ENCODE measurements at places on chromosomes 2 and 18.

- DNase-seq = no peak
These were observed 277.4 kb downstream of the EN1 start for GRCh38 chr2:118569876-118570535.

DNA sequence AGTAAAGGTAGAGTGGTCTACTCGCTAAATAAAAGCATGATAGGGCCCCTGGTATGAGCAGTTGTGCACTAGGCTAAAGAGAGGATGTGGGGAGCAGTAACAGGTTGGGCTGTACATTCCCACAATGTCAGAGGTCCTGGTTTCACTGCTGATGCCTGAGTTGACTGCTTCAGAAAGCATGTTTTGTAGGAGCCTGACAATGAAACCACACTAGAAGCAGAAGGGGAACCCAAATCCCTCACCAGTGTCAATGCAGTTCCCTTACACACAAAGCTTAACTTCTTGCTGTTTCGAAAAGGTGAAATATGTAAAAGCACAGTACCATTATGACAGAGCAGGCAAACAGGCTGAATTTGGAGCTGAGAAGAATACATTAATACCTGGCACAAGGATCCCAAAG lies 291.7 kb upstream of the KYNU start:
- DNase-seq = no peak

DNA sequence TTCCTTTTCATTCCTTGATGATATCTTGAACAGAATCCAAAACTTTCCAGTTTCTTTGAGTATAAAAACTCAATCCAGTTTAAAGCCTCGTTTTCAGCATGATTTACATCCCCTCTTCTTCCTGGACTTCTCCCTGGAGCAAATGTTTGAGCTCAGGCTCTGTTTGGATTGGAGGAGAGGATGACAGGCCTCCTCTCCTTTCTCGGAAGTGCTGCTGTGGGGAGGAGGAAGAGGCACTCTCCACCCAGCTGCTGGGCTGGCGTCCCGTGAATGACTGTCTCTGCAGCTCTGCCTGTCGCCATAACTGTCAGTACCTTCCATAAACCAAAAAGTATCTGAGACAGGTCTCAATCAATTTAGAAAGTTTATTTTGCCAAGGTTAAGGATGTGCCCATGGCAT lies 238.2 kb upstream of the AGAP1 start:
- DNase-seq = no peak

DNA sequence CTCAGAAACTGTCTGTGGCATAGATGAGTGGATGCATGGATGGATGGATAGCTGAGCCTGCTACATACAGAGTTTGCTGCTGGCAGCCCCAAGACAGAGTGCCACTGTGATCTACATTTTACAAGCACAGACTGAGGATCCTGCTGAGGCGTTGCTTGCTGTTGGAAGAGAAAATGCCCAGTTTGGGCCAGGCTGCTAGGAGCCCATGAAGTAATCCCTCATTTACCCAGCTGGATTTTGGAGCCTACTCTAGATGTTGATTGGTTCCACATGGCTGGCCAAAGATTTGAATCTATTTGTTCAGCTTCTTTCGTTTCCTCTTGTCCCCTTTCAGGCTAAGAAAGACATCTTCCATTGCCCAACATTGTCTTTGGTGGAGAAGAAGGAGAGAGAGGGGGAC lies 261.3 kb downstream of the CLIP4 start:
- DNase-seq = no peak

- no peak for DNase-seq
These were observed 74.1 kb upstream of the SMAD7 start for GRCh38 chr18:49024804-49025421.

GRCh38 chr2:28049899-28050298 lies 159.4 kb downstream of the BABAM2 start:
- no peak for DNase-seq

- DNase-seq = peak; percentile 37
These were observed 141.8 kb upstream of the ST6GAL2 start for GRCh38 chr2:107027810-107028209.

GRCh38 chr2:120026890-120027289 lies 14.0 kb downstream of the EPB41L5 start:
- no peak for DNase-seq

- no peak for DNase-seq
These were observed 307 bp upstream of the DUSP11 start for GRCh38 chr2:73780237-73780582.

DNA sequence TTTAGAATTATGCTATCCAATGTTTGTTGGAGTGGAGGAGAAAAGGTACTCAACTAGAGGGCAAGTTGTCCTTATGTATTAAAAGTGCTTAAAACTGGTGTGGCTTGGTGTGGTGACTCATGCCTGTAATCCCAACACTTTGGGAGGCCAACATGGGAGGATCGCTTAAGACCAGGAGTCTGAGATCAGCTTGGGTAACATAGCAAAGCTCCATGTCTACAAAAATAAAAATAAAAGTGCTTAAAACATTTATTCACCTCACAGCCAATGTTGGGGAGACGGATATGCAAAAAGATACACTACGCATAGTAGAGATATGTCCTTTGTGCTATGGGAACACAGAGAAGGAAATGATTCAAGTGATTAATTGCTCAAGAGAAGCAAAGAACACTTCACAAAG lies 19.3 kb upstream of the TNFAIP6 start:
- no peak for DNase-seq

- no peak for DNase-seq
These were observed 36.5 kb downstream of the STPG4 start for GRCh38 chr2:47118581-47118980.

DNA sequence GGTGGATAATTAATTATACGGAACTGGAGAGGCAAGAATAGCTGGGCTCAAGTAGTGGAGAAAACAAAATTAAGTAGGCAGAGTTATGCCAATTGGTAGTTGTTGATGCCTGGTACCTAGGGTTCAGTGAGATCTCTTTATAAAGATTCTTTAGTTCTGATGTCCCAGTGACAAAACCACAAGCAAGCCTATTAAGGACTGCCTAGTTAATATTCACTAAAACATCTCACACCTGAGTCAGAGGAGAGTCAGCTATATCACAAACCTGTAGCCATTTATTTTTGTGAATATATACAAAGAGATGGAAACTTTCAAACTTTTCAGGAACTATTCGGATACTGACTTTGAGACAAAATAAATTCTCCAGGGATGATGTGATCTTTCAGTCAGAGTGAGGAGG lies 213.9 kb upstream of the CYP26B1 start:
- DNase-seq = no peak

DNA sequence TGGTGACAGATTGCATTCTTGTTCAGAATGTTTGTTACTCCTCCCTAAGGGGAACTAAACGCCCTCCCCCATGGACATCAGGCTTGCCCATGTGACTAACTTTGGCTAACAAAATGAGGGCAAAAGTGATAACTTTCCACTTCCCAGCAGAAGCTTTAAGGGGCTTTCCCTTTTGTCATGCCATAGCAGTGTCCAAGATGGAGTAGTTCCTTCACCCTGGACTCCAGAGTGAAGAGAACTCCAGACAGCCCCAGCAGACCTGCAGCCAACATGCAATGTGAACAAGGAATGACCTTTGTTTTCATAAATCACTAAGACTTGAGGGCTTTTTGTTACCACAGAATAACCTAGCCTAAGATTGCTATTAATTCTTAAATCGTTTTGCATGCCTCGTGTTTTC lies 163.5 kb downstream of the ZEB2 start:
- DNase-seq = no peak

- DNase-seq = no peak
These were observed 232.1 kb downstream of the TMX3 start for GRCh38 chr18:68482815-68483214.

DNA sequence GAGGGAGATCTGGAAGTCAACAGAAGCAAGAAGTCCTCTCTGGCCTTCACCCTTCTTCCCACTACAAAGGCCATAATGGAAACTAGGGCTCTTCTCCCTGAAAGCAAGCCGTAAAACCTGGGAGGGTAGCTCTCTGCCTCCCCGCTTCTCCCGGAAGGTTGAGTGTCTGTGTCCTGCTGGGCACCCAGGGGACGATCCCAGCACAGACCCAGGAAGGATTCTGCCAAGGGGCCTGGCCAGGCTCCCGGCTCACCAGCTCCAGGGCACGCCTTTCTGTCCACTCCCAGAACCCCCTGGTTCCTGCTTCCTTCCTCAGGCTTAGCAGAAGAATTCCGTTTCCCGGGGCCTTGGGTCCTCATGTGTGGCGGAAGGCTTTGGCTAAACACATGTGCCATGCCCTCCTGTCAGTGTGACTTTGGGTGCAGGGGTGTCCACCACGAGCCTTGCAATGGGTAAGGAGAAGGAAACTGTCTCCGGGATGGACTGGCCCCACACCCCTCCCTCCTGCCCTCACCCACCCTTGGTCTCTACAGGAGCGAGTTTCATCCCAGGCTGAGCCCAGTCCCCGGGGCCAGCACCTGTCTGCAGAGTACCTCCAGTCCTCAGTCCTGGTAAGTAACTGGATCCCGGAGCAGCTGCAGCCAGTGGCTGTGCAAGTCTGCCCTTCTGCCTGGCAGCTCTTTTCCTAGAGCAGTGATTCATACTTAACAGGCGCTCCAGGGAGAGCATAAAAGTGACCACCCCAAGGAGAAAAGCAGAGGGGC lies 135.8 kb downstream of the TPO start:
- DNase-seq = no peak

DNA sequence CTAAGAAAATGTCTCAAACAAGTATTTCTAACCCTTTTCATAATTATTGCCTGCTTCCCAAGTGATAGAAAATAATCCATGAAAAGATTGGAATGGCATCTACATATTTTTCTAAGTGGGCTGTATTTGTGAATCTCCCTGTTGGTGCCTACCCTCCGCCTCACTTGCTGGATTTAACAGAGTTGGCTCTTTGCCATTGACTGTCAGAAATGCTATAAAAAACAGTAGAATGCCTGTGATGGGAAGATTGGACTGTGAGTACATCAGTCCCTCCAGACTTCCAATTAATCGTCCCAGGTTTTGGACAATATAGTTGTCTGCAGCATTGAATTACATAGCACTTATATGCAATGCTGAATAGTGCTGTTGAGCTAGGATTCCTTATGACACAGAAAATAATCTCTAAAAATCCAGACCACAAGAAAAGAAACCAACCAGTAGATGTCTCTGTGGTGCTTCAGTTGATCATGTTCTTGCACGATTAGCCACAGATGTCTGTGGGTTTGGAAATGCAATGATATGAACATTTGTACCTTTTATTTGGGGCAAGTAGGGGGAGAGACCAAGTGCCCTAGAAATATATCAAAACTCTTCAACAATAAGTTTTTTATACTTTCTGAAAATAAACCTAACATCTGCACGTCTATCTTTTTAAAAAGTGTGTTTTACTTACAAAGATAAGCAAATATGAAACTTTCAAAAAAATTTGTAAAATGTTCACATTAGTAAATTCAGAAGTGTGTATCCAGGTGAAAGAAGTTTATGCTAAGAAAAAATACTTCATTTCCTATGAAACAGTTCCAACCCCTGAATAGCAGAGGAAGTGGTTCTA lies 88.5 kb downstream of the DYNAP start:
- DNase-seq = peak; percentile 94

DNA sequence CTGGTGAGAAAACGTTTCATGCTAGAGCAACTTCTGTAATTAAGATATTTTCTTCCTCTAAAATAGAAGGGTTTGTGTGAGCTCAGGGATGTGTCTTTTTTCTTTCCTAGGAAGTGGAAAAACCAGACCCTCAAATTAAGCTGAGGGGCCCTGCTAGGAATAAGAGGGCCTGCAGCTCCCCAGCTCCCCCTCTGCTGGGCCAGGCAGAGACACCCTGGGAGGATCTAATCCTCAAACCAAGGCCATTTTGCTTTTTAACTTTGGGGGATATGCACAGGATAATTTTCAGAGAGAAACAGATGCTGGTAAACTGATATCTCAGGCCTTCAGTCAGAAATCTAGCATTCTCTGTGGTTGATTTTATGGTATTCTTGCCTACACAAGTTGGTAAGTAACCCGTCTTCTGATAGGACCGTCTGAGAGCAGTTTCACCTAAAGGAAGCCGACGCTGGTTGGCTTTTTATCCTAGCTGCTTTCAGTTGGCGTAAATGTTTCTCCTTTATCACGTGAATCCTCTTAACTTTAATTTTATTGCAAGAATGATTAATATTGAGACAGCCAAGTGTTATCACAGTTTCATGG lies 34.8 kb downstream of the SNTG2 start:
- no peak for DNase-seq

GRCh38 chr2:213923543-213923942 lies 487.3 kb upstream of the VWC2L start:
- DNase-seq = no peak

- peak; percentile 99 for DNase-seq
These were observed 139.0 kb downstream of the DDX1 start for GRCh38 chr2:15730545-15731212.

- no peak for DNase-seq
These were observed 440.0 kb upstream of the POU3F3 start for GRCh38 chr2:104413890-104414289.

GRCh38 chr18:47990981-47991380 lies 60.5 kb upstream of the SMAD2 start:
- no peak for DNase-seq

GRCh38 chr2:218263817-218264641 lies 3.2 kb downstream of the GPBAR1 start:
- no peak for DNase-seq

DNA sequence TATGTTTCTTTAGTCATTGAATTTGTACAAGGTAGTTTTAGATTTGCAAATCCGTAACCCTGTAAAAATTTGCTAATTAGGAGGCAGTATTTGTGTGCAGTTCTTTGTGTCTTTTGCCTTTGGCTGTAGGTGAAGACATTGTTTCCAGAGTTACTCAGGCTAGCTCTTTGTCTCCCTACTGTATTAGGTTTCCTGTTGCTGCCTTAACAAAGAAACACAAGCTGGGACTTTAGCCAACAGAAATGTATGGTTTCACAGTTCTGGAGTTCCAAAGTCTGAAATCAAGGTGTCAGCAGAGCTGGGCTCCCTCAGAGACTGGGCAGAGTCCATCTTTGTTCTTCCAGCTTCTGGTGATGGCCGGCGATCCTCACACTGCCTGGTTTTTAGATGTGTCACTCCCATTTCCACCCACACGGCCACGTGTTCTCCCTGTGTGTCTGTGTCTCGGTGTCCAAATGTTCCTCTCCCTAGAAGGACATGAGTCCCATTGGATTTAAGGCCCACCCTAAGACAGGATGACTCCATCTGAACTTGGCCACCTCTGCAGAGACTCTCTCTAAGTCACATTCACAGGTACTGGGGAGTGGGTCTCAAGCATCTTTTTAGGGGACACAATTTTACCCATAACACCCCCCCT lies 309.7 kb downstream of the GALR1 start:
- no peak for DNase-seq

DNA sequence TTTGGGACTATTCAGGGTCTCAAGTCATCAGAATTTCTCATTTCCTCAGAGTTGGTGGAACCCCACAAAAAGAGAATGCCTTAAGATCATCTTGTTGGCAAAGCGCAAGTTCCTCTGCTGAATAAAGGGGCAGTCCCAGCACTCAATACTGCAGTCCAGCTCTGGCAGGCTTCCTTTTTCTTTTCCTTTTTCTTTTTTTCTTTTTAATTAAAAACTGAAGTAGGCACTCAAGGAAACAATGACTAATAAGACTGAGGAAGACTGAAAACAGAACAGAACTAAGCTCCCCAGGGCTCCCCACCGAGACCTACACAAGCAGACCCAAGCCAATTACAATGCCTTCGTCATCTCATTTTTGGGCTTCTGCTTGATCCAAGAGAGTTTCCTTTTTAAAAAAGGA lies 82.0 kb downstream of the STK39 start:
- peak; percentile 82 for DNase-seq

- DNase-seq = peak; percentile 36
These were observed 8.1 kb downstream of the PFN4 start for GRCh38 chr2:24115057-24115456.
